ENCODE measurements at places on chromosomes 7 and 10.

DNA sequence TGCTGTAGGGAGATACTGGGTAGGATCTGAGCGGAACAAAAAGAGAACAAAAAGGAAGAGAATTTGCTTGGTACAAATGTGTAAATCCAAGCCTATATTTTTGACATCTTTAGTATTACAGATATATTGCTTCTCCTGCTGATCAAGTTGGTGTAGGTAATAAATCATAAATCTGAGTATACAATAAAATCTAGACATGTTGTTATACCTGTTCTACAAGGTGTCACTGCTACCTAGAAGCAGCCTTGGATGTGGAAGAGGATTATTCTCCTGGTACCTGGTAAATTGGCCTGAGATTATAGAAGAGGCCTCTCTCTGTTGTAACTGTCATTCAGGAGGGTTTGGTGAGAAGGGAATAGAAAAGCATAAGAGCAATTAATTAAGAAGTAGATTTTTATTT lies 89.9 kb upstream of the LSM8 start:
- no peak for DNase-seq

DNA sequence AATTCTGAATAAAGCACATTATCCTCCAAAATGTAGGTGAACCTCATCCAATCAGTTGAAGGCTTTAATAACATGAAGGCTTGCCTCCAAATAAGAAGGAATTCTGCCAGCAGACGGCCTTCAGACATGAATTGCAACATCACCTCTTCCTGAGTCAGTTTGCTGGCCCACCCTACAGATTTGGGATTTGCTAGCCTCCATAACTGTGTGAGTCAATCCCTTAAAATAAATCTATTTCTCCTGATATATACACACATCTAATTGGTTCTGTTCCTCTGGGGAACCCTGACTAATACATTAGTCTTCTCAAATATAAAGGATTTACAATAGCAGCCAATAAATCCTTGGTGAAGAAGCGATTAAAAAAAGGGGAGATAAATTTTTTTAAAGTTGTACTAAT lies 34.8 kb upstream of the OSBPL3 start:
- DNase-seq: no peak

DNA sequence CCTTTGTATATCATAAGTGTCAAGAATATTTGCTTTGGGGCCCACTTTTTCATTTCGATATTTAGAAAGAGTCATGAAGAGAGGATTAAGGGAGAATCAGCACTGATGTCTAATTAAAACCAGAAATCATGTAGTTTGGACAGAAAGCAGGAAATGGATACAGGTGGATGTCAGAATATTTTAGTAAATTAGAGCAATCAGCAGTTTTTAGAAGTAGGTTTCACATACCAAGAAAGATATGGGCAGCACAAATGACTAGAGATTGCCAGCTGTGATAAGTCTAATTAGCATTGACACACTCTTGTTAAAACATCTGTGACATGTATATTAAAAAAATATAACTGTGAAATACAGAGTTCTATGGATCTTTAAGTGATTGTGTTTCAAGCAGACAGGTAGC lies 180.8 kb upstream of the POM121L12 start:
- no peak for DNase-seq

DNA sequence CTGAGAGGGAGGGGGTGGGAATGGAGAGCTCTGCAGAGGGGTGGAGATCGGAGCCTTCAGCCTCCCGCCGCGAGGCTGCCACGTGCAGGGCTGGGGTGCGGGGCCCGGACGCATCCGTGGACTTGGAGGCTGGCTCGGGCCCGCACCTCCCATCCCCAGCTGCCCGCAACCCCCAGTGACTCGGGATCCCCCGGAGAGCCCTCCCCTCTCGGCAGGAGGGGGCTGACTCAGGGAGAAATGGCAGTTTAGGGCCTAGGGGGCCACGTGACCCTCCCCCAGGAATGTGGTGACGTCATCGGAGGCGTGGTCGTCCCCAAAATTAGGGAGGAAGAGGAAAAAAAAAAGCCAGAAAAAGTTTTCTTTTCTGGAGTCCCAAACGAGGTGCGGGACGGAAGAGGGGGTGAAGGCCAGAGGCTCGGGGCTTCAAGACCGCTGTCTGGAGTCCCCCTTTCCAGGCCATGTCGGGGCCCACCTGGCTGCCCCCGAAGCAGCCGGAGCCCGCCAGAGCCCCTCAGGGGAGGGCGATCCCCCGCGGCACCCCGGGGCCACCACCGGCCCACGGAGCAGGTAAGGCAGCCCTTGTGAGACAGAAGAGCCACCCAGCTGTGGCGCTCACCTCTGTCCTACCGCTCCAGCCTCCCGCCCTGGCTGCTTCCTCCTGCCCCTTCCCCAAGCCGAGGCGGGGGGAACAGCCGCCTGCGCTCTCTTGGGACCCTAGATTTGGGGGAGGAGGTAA lies at the start of gene TRIP6:
Gene TRIP6, plus strand, starts transcription at position 348 of the 736 bp plus-strand sequence. Its CDS starts 111 bp downstream, at position 459.
- peak; percentile 76 for DNase-seq

GRCh38 chr7:20310963-20311742 lies 19.5 kb upstream of the ITGB8 start:
- DNase-seq: no peak

DNA sequence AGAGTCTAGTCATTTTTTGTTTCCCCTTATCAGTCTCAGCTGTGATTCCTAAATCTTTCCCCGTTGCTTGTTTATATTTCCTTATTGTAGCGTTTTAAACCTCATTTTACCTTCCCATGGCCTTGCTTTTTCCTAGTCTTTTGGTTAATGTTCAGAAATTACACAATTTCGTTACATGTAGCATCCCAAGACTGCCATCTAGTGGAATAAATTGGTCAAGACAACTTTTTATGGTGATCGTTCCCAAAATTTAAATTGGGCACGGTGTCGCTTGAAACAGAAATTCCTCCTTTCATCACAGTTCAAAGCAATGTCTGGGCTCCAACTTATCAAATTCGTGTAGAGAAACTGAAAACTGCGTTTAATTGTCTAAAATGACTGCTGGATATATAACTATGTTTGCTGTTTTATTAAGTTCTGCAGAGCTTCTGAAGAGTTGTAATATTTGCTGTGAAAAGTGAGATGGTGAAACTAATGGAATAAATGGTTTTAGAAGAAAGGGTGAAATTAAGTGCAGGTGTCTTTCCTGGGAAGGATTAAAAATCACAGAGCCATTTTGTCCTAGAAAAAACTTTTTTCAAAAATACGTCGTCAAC lies 370.2 kb downstream of the PHF14 start:
- no peak for DNase-seq

- DNase-seq: no peak
These were observed at the start of gene NEUROG3 for GRCh38 chr10:69573056-69573806. Gene NEUROG3 (minus strand): TSS chr10:69573422. CDS start chr10:69573043, 379 bp downstream.

GRCh38 chr7:116569737-116570136 lies 44.9 kb downstream of the CAV1 start:
- DNase-seq: no peak

DNA sequence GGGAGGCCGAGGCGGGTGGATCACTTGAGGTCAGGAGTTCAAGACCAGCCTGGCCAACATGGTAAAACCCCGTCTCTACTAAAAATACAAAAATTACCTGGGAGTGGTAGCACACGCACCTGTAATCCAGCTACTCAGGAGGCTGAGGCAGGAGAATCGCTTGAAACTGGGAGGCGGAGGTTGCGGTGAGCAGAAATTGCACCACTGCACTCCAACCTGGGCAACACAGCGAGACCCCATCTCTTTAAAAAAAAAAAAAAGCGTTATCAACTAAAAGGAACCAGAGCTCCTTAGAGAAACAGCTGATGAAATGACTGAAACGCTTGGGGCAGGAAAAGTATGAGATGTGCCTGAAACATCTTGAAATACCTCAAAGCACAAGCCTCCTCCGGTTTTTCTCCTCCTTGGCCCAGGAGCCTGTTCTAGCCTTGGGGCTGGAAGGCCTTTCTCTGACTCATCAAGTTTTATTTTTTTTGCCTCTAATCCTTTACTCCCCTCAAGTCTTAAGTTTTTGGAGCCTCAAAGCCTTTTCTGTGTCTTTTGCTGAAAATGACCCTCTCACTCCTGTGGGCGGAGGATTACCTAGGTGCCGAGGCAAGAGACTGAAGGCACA lies 2.6 kb upstream of the METTL27 start:
- no peak for DNase-seq

DNA sequence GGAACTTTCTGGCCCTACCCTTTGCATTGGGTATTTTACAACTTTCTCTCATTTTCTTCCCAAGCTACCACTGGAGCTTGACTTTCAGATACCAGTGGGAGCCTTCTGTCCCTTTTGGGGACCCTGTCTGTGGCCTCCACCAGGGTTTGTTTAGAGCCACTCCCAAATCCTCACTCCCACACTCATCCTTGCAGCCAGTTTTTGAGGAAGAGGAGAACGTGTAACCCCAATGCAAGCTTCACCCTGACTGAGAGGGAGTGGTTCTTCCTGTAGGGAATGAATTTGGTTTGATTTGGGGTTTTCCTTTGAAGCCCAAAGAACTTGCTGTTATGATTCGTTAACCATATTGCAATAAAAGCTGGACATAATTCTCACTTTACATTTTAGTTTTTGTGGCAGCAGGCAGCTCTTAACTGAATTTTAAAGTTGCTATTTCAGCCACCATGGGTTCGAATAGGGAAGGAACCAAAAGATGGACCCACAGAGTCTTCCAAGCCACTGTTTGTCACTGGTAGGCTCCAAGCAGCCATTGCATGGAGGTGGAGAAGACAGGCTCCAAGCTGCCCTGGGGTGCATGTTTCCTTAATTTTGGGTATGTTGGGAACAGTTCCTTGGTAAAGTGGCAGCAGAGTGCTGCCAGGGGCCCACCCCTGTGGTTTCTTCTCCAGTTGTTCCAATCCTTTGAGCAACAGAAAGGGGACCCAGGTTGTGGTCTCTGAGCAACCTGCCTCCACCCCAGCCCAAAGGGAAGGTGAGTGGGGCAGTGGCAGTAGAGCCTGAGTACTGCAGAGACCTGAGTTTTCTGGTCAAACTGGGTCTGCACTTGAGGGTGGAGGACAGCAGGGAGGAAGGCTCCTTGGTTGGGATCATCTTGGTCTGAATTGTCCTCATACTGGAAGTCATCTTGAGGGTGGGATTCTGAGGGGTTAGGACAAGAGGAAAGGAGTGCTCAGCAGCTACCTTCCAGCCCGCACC lies 5.1 kb downstream of the EVX1 start:
- no peak for DNase-seq

GRCh38 chr7:114921631-114922025 lies 266 bp upstream of the MDFIC start:
- no peak for DNase-seq

- no peak for DNase-seq
These were observed 140.7 kb upstream of the CALCR start for GRCh38 chr7:93715234-93715633.

DNA sequence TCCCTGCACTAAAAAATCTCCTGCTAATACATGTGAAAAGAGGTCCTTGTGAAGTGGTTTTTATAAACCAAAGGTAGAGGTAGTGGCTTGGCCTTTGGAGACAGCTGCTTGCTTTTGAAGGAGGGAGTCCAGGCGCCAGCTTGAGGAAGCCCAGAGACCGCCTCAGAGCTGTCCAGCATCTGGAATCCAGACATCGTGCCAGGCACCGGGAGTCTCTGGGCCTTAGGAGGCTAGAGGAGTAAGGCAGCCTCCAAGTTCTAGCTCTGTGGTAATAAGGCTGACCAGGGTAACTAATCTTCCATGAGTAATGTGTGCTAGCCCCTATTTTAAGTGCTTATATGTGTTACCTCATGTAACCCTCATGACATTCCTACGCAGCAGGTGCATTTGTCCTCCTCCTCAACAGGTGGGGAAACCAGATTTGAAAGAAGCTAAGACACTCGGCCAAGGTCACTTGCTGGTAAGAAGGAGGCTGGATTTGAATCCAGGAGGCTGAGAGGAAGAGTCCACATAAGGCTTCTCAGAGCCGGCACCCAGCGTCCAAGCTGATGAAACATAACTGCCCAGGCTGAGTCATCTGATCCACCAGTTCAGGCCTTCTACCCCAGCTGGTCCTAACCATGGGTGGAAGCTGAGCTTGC lies 26.1 kb downstream of the PRLHR start:
- no peak for DNase-seq

GRCh38 chr10:118101501-118101900 lies 54.8 kb upstream of the RAB11FIP2 start:
- no peak for DNase-seq

DNA sequence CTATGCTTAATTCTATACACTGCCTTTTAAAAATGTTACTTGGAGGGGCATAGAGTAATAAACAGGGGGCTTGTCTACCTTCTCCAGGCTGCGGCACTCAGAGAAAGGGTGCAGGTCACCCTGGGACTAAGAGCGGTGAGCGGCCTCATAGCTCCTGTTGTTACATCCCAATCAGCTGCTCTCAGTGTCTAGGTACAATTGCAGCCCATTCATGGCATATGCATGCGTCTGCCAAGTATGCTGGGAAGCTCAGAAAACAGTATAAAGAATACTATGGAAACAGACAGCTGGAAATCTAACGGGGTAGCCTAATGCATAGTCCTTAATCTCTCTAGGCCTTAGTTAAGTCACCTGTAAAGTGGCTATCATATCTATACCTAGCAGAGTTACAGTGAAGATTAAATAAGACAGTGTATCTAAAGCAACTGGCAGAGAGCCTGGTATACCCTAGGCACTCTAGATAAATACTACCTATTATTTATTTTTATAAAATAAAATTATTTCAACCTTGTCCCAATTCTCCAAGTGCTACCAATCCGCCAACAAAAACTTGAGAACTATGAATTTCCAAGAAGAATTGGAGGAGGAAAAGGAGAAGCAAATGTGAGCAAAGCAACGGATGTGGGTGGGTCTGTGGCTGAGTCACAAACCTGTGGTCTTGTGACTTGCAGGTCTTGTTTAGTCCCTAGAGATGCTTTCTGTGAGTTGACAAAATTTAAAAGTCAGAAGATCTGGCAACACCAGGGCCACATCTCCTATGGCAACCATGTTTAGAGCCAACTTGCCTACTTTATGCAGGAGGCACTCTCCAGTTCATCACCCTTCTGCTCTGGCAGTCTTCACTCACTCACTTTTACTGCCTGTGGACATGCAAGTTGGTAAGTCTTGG lies 183.0 kb downstream of the RAPGEF5 start:
- DNase-seq: peak; percentile 24

GRCh38 chr10:72754275-72755032 lies 62.5 kb downstream of the MCU start:
- DNase-seq: no peak

GRCh38 chr7:44377681-44378421 lies 52.5 kb upstream of the CAMK2B start:
- peak; percentile 71 for DNase-seq

DNA sequence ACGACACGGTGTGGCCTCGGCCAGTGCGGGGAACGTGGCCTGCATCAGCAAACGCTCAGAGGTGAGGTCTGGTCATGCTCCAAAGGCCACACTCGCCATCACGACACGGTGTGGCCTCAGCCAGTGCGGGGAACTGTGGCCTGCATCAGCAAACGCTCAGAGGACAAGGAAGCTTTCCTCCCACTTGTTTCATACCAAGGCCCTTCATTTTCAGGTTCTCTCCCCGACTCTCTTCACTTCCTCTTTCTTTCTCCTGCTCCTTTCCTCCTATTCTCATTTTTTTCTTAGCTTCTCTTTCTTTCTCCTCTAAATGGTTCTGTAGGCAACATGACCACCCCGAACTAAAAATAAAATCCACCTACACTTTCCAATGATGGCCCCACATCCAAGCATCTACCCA lies 384.4 kb upstream of the SHH start:
- no peak for DNase-seq

GRCh38 chr10:129090165-129090564 lies 376.9 kb upstream of the MGMT start:
- no peak for DNase-seq
